ENCODE measurements at places on chromosomes 4 and X. TPM values are rescaled to one million over a fixed set of nuclear protein-coding genes. Genes with fewer than 3 reads are reported as not detected.
A peak's percentile ranks its signal among the peaks of the same experiment; 100 is the strongest.

- no peak for DNase-seq
These were observed 103.1 kb upstream of the GPRIN3 start for GRCh38 chr4:89410687-89411086.

GRCh38 chr4:26345565-26345938, 24.7 kb downstream of the RBPJ start:
- DNase-seq: no peak

The OTUD6A gene
- total RNA-seq: not detected

- DNase-seq: no peak
These were observed 95.8 kb downstream of the MBNL3 start for GRCh38 chrX:132393085-132393484.

- DNase-seq: no peak
These were observed 40.4 kb upstream of the AR start for GRCh38 chrX:67503453-67503852.

GRCh38 chr4:127548990-127549925, 83.5 kb upstream of the INTU start:
- no peak for DNase-seq

The PITX2 gene
- total RNA-seq: 0.48 TPM

DNA sequence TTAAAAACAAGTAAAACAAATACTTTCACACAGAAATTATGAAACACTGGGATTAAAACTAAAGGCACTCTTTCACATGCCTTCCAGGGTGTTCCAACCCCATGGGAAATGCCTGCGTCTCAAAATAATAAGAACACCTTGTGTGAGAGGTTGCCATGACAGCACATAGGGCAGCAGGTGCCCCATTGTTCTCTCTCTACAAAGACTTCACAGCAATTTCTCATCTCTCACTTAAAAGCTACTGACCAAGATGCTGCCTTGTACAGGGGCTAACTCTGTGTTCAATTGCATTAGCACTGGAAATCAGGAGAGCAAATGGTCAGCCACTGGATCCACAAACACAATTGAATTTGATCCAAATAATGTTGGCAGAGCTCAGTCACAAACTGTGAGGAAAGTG, 102.5 kb upstream of the GALNTL6 start:
- no peak for DNase-seq

The HSFX3 gene
- not detected for total RNA-seq

DNA sequence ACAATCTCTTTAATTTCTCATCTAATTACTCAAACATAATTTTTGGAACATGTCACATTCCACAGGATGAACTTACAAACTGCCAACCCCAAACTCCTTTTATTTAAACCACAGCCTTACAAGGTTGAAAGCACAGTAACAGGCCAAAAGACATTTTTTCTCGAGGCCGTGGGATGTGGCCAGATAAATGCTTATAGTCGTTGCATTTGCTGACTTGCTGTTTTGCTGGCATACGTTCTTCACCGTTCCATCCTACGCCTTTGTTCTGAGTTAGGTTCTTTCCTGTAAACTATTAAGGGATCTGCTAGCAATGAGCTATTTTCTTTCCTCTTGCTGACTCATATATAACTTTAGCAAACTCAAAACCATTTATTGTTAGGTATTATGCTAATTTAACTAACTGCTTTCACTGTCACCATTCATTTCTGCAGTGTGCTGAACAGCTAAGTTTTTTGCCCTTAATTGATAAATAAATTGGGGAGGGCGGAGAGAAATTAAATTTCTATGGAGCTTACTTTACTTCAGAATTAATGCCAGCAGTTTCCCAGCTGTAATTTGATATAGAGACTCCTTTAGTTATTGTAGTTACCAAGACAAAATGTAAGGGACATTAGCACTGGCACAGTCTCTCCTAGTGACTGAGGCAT, 135.1 kb upstream of the PACRGL start:
- no peak for DNase-seq

GRCh38 chr4:140252742-140253555, 99.0 kb upstream of the MAML3 start:
- peak; percentile 84 for DNase-seq

The PAGE5 gene
- total RNA-seq: not detected

DNA sequence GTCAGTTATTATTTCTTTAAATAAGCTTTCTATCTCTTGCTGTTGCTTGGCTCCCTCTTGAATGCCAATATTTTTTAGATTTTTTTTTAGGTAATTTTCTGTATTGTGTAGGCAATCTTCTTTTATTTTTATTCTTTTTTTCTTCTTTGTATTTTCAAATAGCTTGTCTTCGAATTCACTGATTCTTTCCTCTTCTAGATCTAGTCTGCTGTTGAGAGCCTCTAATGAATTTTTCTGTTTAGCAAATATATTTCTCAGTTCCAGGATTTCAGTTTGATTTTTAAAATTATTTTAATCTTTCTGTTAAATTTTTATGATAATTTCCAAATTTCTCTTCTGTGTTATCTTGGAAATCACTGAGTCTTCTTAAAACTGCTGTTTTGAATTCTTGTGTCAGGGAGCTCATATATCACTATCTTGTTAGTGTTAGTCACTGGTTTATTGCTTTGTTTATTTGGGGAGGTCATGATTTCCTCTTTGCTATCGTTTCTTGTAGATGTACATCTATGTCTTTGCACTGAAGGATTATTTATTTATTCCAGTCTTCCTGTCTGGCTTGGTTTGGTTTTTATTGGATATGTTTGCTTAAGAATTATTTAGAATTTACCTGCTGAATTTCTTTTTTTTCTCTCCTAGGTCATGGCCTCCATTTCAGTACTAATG, 39.9 kb upstream of the GPRIN3 start:
- DNase-seq: no peak

DNA sequence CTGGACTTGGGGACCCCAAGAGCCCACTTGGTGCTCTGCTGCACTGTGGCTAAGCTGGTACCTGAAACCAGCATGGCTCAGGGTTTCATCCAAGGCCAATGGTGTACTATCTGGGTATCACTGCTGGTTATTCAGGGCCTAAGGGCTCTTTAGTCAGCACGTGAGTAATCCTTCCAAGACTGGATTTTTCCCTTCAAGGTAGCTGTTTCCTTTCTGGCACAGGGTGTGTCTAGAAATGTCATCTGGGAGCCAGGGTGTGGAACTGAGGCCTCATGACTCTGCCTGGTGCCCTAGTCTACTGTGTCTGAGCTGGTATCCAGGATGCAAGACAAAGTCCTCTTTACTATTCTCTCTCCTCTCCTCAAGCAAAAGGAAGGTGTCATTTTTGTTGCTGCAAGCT, 99.0 kb upstream of the QRFPR start:
- no peak for DNase-seq

The ZNF630 gene
- total RNA-seq: 2.0 TPM

- no peak for DNase-seq
These were observed 109.3 kb downstream of the MGST2 start for GRCh38 chr4:139774759-139775487.
